ENCODE measurements at places on chromosomes 2 and 18.

DNA sequence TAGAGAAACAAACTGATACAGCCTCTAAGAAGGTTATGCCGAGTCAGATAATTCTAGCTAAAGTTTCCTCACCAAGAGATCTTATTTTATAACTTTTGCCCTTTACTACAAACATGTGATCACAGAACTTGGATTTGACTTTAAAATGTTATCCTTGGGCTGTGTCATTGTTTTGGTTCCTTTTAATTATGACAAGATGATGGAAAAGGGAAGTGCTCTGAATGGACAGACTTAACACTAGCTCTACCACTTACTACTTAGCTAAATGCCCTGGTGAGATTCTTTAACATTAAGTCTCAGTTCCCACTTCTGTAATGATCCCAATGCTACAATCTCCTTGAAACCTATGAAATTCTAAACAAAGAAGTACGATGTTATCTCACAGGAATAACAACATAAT is 69.9 kb downstream of the RTTN start:
- no peak for DNase-seq

DNA sequence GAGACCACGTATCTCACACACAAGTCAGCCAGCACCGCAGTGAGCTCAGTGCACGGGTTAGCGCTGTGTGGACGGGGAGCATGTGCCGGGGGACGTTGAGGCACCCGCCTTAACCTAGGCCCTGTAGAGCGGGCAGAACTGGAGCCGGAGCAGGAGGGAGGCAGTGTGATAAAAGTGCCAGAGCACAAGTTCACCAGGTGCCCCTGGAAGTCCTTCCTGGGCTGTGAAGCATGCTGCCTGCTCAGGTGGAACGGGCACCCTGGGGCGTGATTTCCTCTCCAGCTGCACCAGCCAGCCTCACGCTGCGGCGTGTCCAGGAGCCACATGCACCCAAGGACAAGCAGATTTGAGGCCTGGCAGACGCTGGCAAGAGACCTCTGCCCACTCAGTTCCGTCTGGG is 50.3 kb downstream of the ITGB1BP1 start:
- no peak for DNase-seq

DNA sequence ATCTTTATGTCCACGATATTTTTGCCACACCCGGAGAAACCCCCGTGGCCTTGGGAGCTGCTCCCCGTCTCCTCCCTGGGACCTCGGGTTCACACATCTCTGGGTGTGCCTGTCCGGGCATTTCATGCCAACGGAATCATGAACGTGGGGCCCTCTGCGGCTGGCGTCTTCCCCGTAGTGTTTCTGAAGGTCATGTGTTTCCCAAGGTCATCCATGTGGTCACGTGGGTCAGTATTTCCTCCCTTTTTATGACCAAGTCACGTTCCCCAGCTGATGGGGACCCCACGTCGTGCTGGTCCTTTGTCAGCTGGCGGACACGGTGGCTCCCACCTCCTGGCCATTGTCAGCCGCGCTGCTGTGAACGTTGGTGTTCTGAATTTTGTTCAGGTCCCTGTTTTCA is 135.7 kb downstream of the NFATC1 start:
- no peak for DNase-seq

GRCh38 chr2:150255528-150255927 is 231.9 kb downstream of the RND3 start:
- DNase-seq: peak; percentile 78

DNA sequence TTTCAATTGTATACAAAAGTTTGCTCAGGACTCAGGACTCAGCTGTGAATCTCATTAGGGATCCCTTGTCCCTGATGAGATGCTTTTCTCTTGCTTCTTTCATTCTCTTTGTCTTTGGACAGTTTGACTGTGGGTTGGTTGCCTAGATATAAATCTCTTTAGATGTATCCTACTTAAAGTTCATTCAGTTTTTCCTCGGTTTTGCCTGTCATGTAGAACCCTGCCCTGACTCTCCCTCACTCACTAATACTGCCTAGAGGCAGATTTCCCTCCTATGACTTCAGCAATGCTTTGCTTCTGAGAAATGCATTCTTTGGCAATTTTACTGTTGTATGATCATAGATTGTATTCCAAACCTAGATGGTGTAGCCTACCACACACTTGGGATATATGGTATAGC is 421.4 kb upstream of the TCF4 start:
- no peak for DNase-seq
